Activated T-cell treated with anti-CD3 and anti-CD28 coated beads, Interleukin-2, amount 50 U/mL, for 72 hours (primary cell): ENCODE measurements at places on chromosomes 7 and 10.

DNA sequence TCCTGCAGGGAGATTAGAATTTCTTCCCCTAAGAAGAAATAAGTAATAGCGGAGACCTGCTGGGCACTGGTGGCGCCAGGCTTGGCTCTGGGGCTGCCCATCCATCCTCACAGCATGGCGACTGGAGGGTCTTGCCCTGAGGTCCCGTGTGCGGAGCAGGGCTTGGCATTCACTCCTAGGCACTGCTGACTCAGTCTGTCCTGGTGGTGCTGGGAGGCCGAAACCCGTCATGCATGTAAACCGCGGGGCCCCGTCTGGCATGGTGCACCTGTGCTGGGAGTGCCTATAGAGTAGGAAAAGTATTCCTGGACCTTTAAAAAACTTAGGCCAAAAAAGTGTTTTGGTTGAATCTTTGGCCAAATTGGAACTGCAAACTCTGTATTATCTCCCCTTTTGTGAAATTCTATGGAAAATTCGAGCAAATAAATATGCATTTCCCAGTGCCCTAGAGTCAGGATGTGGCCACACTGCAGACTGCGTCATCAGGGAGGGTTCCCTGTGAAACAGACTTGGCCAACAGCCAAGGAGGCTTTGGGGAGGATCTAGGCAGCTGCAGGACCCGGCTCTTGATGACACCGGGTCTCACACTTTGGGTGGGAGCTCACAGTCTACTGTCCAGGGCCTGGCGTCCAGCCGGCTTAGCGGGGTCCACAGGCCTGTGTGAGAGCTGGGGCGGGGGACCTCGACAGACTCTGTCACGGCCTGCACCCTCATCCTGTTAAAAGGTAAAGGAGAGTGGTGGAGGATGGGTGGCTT lies 122.3 kb downstream of the VIPR2 start:
- no peak overlapping the region for H3K27ac ChIP-seq
- no peak overlapping the region for H3K4me3 ChIP-seq
- no peak for DNase-seq
- peaks cover 20% of the 10 kb centered on the region for H3K27me3 ChIP-seq

DNA sequence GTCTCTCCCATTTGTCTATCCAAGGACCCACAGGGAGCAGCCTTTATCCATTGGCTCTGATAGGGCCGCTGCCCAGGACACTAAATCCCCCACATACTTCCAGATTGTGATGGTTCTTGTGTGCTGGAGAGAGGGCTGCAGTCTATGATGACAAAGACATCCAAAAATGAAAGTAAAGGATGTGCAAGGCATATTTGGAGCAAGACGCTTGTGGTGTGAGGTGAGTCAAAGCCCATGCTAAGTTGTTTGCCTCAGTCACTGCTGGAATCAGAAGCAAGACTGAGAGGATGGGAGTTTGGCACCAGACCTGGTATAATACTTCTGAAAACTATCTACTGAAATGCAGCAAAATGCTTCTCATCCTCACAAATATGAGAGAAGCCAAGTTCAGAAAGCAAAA lies 22.7 kb downstream of the ZNF22 start:
- no peak overlapping the region for H3K4me3 ChIP-seq
- no peaks in the 10 kb centered on the region for H3K4me1 ChIP-seq
- no peaks in the 10 kb centered on the region for H3K27me3 ChIP-seq
- peak overlapping the region; percentile 12 for H3K27ac ChIP-seq
- no peak for DNase-seq

DNA sequence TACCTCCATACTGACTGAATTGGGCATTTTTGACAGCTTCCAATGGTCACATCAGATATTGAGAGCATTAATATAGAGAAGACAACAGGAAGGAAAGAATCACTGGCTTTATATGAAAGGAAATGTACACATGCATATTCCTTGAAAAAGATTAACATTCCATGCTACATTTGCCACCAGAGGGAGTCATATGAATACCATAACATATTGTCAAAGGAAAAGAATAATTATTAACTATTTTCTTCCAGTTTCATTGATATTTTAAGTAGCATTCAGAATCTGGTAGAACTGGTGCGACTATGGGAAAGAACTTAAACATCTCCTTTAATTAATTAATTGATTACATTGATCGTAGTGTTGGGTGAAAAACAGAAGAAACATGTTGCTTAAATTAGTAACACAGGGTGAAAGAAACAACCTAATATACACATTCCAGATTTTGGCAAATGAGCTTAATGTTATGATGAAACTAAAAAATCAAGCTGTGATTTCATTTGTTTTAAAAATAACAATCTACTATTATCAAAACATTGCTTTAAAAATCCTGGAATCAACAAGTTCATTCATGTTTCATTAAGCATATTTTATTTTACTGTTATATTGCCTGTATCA lies 71.5 kb downstream of the GPR85 start:
- no peak overlapping the region for H3K27ac ChIP-seq
- H3K27me3 ChIP-seq, result peaks cover 10% of the 10 kb centered on the region
- no peak for DNase-seq
- no peak overlapping the region for H3K4me3 ChIP-seq
- H3K4me1 ChIP-seq, result no peaks in the 10 kb centered on the region

GRCh38 chr7:120985130-120985758 lies 3.3 kb upstream of the CPED1 start:
- H3K36me3 ChIP-seq, result peaks cover 2% of the 10 kb centered on the region
- H3K27ac ChIP-seq, result no peak overlapping the region

DNA sequence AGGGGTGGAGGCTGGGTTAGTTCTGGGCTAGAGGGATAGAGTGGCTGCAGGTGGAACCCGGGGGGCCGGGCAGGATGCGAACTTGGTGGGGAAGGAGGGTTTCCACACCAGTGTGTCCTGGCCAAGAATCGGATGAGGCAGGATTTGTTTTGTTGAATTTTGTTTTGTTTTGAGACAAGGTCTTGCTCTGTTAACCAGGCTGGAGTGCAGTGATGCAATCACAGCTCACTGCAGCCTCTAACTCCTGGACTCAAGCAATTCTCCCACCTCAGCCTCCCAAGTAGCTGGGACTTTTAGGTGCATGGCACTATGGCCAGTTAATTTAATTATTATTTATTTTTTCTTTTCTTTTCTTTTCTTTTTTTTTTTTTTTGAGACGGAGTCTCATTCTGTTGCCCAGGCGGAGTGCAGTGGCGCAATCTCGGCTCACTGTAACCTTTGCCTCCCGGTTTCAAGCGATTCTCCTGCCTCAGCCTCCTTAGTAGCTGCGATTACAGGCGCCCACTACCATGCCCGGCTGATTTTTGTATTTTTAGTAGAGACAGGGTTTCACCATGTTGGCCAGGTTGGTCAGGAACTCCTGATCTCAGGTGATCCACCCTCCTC lies 13.0 kb upstream of the PPP1R35 start:
- H3K4me3 ChIP-seq, result no peak overlapping the region
- no peak overlapping the region for H3K27ac ChIP-seq
- no peaks in the 10 kb centered on the region for H3K27me3 ChIP-seq
- H3K4me1 ChIP-seq, result peaks cover 15% of the 10 kb centered on the region
- H3K36me3 ChIP-seq, result no peaks in the 10 kb centered on the region
- no peak for DNase-seq

DNA sequence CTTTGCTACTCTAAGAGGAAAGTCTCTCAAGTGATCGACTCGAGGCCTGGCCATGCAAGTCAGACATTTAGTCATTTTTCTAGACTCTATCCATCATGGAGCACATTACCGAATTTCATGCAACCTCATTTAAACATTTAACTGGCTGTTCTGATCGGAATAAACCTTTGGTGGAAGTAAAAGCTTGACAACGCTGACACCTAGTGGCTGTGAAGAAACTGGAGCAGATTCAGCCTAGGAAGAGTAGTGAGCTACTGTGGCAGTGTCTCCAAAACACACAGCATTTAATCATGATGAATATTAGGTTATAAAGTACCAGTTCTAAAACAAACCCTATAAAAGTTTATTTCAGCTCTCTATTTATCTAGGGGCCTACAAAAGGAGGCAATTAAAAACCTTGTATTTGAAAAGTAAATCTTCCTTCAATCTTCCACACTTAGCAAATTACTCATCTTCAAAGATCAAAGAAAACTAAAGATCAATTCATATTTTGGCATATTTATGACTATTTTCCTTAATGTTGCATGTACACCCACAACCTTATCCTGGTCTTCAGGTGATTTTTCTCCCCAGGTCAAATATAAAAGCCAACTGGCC lies 175.0 kb downstream of the CTNNA3 start:
- no peak overlapping the region for H3K27ac ChIP-seq
- no peaks in the 10 kb centered on the region for H3K27me3 ChIP-seq
- DNase-seq, result peak; percentile 14
- no peak overlapping the region for H3K4me3 ChIP-seq

DNA sequence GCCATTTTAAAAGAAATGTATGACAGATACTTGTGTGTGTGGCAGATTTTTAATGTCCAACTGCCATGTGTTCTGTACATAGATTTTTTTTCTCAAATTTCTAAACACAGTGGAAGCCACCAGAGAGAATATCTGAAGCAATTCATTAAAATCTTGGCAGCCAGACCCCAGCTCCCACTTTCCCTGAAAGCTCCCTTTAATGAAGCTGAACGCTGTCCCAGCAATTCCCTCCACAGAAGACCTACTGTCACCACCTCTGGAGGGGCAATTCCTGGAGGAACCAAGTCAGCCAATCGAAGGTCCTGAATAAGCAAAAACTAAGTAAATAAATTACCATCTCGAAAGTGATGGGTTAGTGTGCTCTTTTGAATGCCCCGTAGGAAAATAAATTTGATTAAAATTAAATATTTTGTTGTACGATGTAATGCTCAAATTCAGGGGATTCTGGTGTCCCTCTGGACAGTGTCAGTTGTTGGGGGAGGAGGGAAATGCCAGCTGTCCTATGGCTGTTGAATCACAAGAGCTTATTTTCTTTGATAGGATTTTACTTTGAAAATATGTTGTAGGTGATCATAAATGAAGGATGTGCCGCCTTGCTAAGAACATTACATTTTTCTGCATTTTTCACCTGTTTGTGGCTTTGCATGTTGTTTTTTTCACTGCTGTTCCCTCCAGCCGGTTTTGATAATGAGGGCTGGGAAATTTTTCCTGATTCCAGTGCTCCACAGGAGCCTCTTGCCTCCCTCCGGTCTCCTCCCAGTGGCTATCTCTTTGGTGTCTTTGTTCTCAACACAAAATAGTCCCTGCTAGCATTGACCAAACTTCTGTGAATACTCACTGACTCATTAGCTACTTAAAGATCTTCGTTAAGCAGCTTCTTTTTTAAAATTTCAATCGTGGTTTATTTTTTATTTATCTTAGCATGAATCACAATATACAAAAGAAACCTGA lies 9.2 kb upstream of the GSAP start:
- DNase-seq, result no peak
- no peaks in the 10 kb centered on the region for H3K36me3 ChIP-seq
- H3K27me3 ChIP-seq, result no peaks in the 10 kb centered on the region
- H3K4me1 ChIP-seq, result peaks cover 27% of the 10 kb centered on the region
- H3K27ac ChIP-seq, result no peak overlapping the region

DNA sequence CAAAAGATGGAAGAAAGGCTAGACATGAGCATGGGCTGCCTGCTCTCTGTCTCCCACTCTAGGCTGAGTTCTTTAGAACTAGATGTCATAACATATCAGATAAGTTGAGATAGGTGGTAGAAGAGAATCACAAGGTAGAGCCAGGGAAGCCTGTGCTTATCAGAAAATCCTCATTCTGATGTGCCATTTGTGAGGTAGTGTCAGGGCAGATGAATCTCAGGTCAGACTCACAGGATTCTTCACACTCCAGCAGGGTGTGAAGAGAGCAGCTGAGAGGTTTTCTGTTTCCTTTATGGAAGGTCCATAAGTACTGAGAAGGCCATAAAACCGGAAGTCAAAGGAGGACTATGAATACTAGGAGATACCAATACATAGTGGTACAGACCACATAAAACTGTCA lies 132.9 kb downstream of the RNLS start:
- no peaks in the 10 kb centered on the region for H3K4me1 ChIP-seq
- H3K4me3 ChIP-seq, result no peak overlapping the region
- no peaks in the 10 kb centered on the region for H3K27me3 ChIP-seq
- H3K36me3 ChIP-seq, result peaks cover 5% of the 10 kb centered on the region
